ENCODE measurements at places on chromosomes 4 and X.

GRCh38 chr4:158768555-158769174, at the start of gene FNIP2:
Gene FNIP2, plus strand, starts transcription at chr4:158769026. Its CDS starts 187 bp downstream, at chr4:158769213.
- no peaks in the 10 kb centered on the region for H3K36me3 ChIP-seq
- peak; percentile 73 for DNase-seq
- H3K4me3 ChIP-seq = peak within 1 kb of the TSS; percentile 98
- H3K4me1 ChIP-seq = peaks cover 20% of the 10 kb centered on the region
- H3K27ac ChIP-seq = peak within 1 kb of the TSS; percentile 96

DNA sequence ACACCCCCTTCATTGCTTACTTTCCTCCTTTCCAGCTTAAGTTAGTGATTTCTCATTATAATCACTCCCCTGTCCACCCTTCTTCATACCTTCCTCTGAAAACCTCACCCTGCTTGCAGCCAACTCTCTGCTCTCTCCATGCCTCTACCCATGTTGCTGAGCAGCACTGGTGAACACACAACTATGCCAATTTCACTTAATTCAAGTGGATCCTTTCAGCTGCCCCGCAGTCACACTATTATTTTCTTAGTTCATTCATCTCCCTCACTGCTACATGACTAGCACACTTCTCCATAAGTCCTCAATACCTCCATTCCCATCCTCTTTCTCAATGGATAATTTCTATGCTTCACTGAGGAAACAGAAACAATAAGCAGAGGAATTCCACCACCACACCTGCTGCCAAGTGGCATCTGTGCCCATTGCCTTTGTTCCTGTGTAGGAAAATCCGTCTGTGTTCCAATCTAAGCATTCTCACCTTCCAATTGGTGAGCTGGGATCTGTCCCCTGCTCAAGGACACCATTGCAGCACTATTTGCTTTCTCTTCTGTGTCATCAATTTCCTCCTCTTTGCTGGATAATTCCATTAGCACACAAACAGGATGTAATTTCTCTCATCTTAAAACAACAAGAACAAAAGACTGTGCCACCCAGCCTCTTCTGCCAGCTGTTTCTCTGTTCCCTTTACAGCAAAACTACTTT, 25.2 kb upstream of the PRSS48 start:
- peaks cover 5% of the 10 kb centered on the region for H3K27me3 ChIP-seq
- H3K4me1 ChIP-seq = no peaks in the 10 kb centered on the region
- no peak overlapping the region for H3K4me3 ChIP-seq
- DNase-seq = no peak
- no peak overlapping the region for H3K27ac ChIP-seq

DNA sequence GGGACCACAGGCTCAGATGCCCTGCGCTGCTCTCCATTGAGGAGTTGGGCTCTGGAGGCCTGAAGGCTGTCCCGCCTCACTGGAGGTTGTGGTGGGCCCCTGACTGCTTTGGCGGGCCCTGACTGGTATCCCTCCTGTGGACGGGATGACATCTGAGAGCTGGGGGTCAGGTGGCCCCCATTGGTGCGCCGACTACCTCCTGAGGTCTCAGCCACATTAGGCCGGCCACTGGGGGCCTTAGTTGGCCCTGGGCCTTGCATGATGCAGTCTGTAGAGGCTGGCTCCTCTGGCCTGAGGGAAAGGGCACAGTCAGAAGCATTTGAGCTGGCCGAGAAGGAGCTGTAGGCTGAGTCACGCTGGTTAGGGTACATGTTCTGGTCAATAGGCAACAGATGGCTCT, 164.5 kb upstream of the DGKK start:
- H3K36me3 ChIP-seq = no peaks in the 10 kb centered on the region
- H3K4me1 ChIP-seq = peaks cover 12% of the 10 kb centered on the region
- H3K4me3 ChIP-seq = no peak overlapping the region
- no peak for DNase-seq
- no peak overlapping the region for H3K27ac ChIP-seq

DNA sequence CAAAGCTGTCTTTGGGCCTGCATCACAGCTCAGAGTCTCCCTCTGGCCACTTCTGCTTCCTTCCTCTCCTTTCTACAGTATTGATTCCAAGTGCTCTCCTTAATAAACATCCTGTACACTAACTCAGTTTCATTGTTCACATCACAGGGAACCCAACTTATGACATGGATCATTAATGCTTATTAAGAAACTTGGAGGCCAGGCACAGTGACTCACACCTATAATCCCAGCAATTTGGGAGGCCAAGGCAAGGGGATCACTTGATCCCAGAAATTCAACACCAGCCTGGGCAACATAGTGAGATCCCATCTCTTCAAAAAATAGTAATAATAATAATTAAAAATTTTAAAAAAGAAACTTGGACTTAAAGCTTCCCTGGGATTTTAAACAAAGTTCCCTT, 89.2 kb upstream of the EFHC2 start:
- peaks cover 3% of the 10 kb centered on the region for H3K4me1 ChIP-seq
- H3K27ac ChIP-seq = no peak overlapping the region
- DNase-seq = no peak
- H3K36me3 ChIP-seq = no peaks in the 10 kb centered on the region
- H3K4me3 ChIP-seq = no peak overlapping the region

GRCh38 chrX:53481093-53481492, 46.9 kb upstream of the HSD17B10 start:
- no peaks in the 10 kb centered on the region for H3K36me3 ChIP-seq
- no peak overlapping the region for H3K4me3 ChIP-seq
- H3K27me3 ChIP-seq = peaks cover 11% of the 10 kb centered on the region
- no peaks in the 10 kb centered on the region for H3K4me1 ChIP-seq
- DNase-seq = no peak

DNA sequence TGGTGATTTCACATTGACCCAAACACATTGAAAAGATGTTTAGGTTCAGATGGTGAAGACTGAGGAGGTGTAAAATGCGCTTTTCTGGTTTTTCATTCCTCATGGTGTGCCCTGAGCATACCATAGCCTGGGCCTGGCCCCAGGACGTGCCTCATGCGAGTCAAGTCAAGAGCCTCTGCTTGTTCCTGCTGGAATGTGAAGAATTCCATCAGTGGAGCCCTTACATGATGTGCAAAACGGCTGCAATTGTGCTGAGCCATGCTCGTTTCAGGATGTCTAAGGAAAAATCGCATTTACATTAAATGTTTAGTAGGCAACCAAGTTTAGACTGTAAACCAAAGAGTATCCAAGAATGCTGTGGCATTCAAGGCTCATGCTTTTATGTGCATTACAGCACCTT, 34.9 kb downstream of the GYG2 start:
- no peak overlapping the region for H3K27ac ChIP-seq
- H3K27me3 ChIP-seq = no peaks in the 10 kb centered on the region
- no peaks in the 10 kb centered on the region for H3K4me1 ChIP-seq
- no peak for DNase-seq
- no peaks in the 10 kb centered on the region for H3K36me3 ChIP-seq

DNA sequence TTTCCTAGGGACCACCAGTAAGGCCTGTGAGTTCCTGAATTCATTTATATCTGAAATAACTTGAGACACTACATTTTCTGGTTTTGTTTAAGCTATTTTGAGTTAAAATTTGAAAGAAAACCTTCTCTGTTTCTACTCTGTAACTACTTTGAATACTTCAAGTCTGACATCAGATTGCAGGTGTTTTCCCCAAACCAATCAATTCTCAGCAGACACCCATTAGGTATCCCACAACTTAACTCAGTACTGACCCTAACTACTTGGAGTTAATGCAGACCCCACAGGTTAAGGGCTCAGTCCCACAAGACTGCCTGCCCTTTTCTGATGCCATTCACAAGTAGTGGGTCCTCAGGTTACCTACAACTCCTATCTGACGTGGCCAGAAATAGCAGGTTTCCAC, 1100.0 kb upstream of the SLIT2 start:
- no peaks in the 10 kb centered on the region for H3K36me3 ChIP-seq
- H3K27ac ChIP-seq = no peak overlapping the region
- H3K27me3 ChIP-seq = no peaks in the 10 kb centered on the region
- no peak overlapping the region for H3K4me3 ChIP-seq

GRCh38 chrX:23826653-23827052, 43.7 kb downstream of the SAT1 start:
- H3K4me1 ChIP-seq = no peaks in the 10 kb centered on the region
- DNase-seq = no peak
- H3K27ac ChIP-seq = no peak overlapping the region
- H3K36me3 ChIP-seq = no peaks in the 10 kb centered on the region

GRCh38 chr4:3471098-3471760, 8.1 kb downstream of the DOK7 start:
- H3K27ac ChIP-seq = no peak overlapping the region
- DNase-seq = no peak
- no peaks in the 10 kb centered on the region for H3K27me3 ChIP-seq
- no peak overlapping the region for H3K4me3 ChIP-seq
- peaks cover 3% of the 10 kb centered on the region for H3K4me1 ChIP-seq
- no peaks in the 10 kb centered on the region for H3K36me3 ChIP-seq

DNA sequence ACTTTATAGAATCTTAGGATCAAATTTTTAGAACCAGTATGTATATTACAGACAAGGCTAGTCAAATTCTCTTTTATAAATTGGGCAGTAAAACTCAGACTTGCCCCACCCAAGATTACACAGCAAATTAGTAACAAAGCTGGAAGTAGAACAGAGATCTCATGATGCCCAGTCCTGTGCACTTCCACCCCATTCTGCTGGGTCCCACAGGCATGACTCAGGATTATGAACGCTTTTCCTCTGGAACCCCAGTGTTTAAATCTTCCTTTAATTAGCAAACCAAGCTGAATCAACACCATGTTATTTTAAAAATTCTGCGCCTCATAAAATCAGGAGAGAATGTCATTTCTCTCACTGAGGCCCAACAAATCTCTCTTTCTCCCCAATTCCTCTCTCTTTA, 1.5 kb upstream of the IL13RA2 start:
- H3K27me3 ChIP-seq = no peaks in the 10 kb centered on the region
- no peak overlapping the region for H3K27ac ChIP-seq
- H3K4me1 ChIP-seq = no peaks in the 10 kb centered on the region
- H3K4me3 ChIP-seq = no peak overlapping the region

- H3K27ac ChIP-seq = peak overlapping the region; percentile 94
- no peaks in the 10 kb centered on the region for H3K27me3 ChIP-seq
- DNase-seq = no peak
Observed at GRCh38 chr4:102632241-102633065, 128.3 kb downstream of the MANBA start.

GRCh38 chrX:38206036-38206435, 14.6 kb downstream of the SRPX start:
- no peak for DNase-seq
- no peak overlapping the region for H3K27ac ChIP-seq
- H3K36me3 ChIP-seq = no peaks in the 10 kb centered on the region
- H3K4me3 ChIP-seq = no peak overlapping the region

- H3K27ac ChIP-seq = no peak overlapping the region
- no peak overlapping the region for H3K4me3 ChIP-seq
- H3K4me1 ChIP-seq = no peaks in the 10 kb centered on the region
- H3K36me3 ChIP-seq = no peaks in the 10 kb centered on the region
- H3K27me3 ChIP-seq = no peaks in the 10 kb centered on the region
- DNase-seq = no peak
Observed at GRCh38 chr4:93658443-93658842, 170.1 kb upstream of the ATOH1 start.

- DNase-seq = no peak
- peaks cover 28% of the 10 kb centered on the region for H3K27me3 ChIP-seq
- no peak within 1 kb of the TSS for H3K4me3 ChIP-seq
- H3K36me3 ChIP-seq = no peaks in the 10 kb centered on the region
- no peak within 1 kb of the TSS for H3K27ac ChIP-seq
Observed at GRCh38 chrX:13816643-13817627, at the start of gene GPM6B. Gene GPM6B, minus strand, starts transcription at chrX:13817093. Its CDS starts 189 bp downstream, at chrX:13816904.

DNA sequence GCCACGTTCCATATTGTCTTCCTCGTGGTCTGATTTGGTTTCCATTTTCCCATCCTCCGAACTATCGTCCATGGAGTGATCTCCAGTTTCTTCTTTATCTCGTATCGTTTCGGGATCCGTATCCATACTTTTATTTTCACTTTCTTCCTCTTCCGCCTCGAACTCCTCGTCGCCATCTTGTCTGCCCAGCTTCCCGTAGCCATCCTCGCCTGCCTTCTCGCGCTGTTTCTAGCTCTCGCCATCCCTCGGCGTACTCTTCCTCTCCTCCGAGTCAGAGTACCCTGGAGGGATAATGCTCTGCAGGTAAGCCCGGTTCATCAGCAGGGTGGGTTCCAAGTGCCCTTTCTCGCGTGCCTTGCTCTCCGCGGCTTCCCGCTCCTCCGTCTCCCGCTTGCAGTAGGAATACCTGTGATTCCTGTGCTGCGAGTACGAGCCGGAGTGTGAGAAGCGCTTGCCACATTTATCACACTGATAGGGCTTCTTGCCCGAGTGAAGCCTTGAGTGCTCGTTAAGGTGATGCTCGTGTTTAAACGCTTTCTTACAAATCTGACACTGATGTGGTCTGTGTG, 134.5 kb upstream of the TAPT1 start:
- H3K4me3 ChIP-seq = no peak overlapping the region
- H3K4me1 ChIP-seq = no peaks in the 10 kb centered on the region
- no peak for DNase-seq
- H3K36me3 ChIP-seq = no peaks in the 10 kb centered on the region
- H3K27ac ChIP-seq = no peak overlapping the region

GRCh38 chr4:169122422-169122821, 112.4 kb upstream of the CBR4 start:
- no peak overlapping the region for H3K27ac ChIP-seq
- no peaks in the 10 kb centered on the region for H3K4me1 ChIP-seq
- no peaks in the 10 kb centered on the region for H3K36me3 ChIP-seq
- H3K4me3 ChIP-seq = no peak overlapping the region

DNA sequence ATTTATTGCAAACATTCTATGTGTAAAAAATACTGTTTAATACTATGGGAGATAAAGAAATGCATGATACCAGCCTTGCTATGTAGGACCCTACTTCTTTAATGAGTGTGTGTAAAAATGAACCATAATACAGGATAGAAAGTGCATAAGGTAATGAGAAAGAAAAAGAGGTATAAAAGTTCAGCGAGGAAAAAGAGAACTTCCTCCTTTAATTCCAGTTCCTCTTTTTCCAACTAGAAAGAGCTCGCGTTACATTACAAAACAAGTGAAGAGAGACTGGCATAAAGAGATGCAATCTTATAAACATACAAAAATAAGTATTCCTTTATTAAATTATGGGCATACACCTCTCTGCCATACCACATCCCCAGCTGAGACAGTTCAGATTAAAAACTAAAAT, 77.4 kb downstream of the ANKRD17 start:
- H3K4me1 ChIP-seq = peaks cover 23% of the 10 kb centered on the region
- peak overlapping the region; percentile 61 for H3K27ac ChIP-seq
- DNase-seq = no peak
- H3K4me3 ChIP-seq = no peak overlapping the region
- no peaks in the 10 kb centered on the region for H3K27me3 ChIP-seq

GRCh38 chrX:154334496-154334895, 38.9 kb downstream of the TKTL1 start:
- H3K27me3 ChIP-seq = no peaks in the 10 kb centered on the region
- no peak for DNase-seq
- H3K27ac ChIP-seq = peak overlapping the region; percentile 86
- H3K4me3 ChIP-seq = no peak overlapping the region
- no peaks in the 10 kb centered on the region for H3K36me3 ChIP-seq

GRCh38 chr4:53012738-53013137, 150.6 kb downstream of the RASL11B start:
- H3K4me3 ChIP-seq = peak overlapping the region; percentile 72
- peak overlapping the region; percentile 43 for H3K27ac ChIP-seq
- peaks cover 5% of the 10 kb centered on the region for H3K36me3 ChIP-seq
- no peaks in the 10 kb centered on the region for H3K27me3 ChIP-seq
